ENCODE measurements at places on chromosomes 16 and 17. TPM values are rescaled to one million over a fixed set of nuclear protein-coding genes. Genes with fewer than 3 reads are reported as not detected.

GRCh38 chr16:85385463-85386331, 227.4 kb upstream of the GSE1 start:
- H3K4me1 ChIP-seq, result peaks cover 37% of the 10 kb centered on the region
- DNase-seq, result no peak
- H3K4me3 ChIP-seq, result no peak overlapping the region
- H3K27ac ChIP-seq, result no peak overlapping the region

- no peak for DNase-seq
- H3K4me3 ChIP-seq, result no peak overlapping the region
Observed at GRCh38 chr16:4696172-4696904, 3.0 kb downstream of the NUDT16L1 start.

GRCh38 chr16:11743308-11744074, 834 bp upstream of the TXNDC11 start:
- peak overlapping the region; percentile 85 for H3K27ac ChIP-seq
- DNase-seq, result peak; percentile 38
- H3K27me3 ChIP-seq, result no peaks in the 10 kb centered on the region
- H3K4me3 ChIP-seq, result peak overlapping the region; percentile 57
- peaks cover 18% of the 10 kb centered on the region for H3K4me1 ChIP-seq

GRCh38 chr17:7479213-7480088, at the start of gene ZBTB4:
Gene ZBTB4 (minus strand): TSS chr17:7479631. CDS start chr17:7466801, 12,830 bp downstream.
- H3K4me3 ChIP-seq, result peak within 1 kb of the TSS; percentile 76
- peaks cover 49% of the 10 kb centered on the region for H3K4me1 ChIP-seq

The IGSF6 gene
- total RNA-seq, result not detected
